BJ (cell line): ENCODE measurements at places on chromosomes 2 and 18.
A peak's percentile ranks its signal among the peaks of the same experiment; 100 is the strongest.

GRCh38 chr2:9018534-9018933, 15.1 kb upstream of the MBOAT2 start:
- no peak for DNase-seq

DNA sequence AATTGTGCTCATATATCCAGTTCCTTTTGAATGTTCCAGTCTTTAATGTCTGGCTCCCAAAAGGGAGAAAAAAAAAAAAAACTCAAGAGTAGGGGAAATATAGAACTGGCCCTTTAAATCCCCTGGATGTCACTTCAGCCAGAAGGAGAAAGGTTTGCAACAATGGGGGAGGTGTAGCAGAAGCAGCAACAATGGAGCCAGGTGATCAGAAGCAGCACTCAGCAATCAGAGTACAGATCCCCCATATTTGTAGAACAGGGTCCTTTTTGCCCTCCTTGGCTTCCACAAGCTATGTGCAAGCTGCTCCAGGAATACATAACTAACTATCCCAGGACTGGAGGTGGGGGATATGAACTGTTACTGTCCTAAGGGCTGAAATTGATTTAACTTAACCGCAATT, 25.8 kb upstream of the ZNF397 start:
- DNase-seq, result no peak

- no peak for DNase-seq
Measured at GRCh38 chr2:42953216-42953615, 160.8 kb upstream of the HAAO start.

GRCh38 chr2:121721926-121722325, 14.7 kb downstream of the NIFK start:
- peak; percentile 94 for DNase-seq

- no peak for DNase-seq
Measured at GRCh38 chr2:27080140-27080469, 1.7 kb downstream of the EMILIN1 start.

DNA sequence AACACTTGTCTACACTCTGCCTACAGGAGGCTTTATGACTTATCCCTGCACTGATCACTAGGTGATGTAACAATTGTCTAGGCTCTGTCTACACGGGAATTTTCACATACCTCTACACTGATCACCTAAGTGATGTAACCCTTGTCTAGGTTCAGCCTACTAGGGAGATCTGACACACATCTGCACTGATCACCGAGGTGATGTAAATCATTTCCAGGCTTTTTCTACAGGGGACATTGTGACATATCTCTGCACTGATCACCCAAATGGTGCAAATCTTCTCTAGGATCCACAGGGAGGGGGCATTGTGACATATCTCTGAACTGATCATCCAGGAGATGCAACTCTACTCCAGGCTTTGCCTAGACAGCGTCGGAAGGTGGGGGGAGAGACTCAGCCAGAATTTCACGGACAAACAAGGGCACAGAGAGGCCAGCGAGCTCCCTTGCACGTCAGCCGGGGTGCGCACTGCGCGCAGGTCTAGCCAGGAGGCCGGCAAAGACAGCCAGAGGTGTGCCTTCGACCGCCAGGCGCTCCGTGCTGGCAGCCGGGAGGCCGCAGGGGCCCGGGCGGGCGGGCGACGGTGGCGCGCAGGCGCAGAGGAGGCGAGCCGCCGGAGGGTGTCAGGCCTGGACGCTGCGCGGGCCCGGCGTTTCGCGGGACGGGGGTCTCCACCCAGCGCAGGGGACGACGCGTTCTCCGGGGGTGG, 46.9 kb upstream of the USP14 start:
- DNase-seq, result no peak

- no peak for DNase-seq
Measured at GRCh38 chr18:12359515-12359927, 17.5 kb downstream of the AFG3L2 start.

GRCh38 chr2:65655000-65655399, 222.6 kb upstream of the SPRED2 start:
- no peak for DNase-seq

DNA sequence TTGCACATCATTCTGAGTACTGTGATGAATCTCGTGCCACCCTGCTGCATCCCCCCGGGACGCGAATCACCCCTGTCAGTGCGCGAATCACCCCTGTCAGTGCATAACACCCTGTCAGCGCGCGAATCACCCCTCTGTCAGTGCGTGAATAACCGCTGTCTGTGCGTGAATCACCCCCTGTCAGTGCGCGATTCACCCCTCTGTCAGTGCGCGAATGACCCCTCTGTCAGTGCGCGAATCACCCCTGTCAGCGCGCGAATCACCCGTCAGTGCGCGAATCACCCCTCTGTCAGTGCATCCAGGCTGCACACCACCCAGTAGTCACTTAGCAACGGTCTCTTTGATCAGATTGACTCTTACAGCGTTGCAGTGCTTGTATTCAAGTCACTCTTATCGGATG, 134.4 kb upstream of the TPO start:
- DNase-seq, result no peak

DNA sequence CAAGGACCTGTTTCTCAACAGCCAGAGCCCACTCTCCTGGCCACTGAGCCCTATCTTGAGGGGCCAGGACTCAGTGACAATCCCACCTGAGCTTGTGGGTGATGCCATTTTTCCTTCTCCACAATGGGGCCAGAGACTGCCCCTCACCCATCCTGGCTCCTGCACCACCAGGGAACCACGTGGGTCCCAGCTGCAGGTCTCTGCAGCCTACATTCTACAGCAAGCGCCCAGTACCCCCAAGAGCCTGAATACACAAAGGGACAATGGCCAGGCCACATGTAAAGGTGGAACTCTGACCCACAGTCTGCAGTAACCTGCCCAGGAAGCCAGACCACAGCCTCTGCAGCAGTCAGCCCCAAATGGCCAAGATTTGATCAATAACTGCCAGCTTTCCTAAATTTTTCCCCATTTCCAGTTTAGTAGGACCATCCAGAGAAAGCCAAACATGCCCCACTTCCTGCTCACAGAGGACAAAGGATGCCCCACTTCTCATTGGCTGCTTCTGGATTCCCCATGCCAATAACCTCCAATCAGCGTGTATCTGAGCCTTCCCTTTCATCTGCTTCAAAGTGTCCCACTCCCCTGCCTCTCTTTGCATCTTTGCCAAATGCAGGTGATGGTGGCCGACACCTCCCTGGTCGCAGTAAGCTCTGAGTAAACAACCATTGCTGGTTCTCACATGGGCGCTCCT, 19.1 kb downstream of the HS1BP3 start:
- DNase-seq, result no peak

DNA sequence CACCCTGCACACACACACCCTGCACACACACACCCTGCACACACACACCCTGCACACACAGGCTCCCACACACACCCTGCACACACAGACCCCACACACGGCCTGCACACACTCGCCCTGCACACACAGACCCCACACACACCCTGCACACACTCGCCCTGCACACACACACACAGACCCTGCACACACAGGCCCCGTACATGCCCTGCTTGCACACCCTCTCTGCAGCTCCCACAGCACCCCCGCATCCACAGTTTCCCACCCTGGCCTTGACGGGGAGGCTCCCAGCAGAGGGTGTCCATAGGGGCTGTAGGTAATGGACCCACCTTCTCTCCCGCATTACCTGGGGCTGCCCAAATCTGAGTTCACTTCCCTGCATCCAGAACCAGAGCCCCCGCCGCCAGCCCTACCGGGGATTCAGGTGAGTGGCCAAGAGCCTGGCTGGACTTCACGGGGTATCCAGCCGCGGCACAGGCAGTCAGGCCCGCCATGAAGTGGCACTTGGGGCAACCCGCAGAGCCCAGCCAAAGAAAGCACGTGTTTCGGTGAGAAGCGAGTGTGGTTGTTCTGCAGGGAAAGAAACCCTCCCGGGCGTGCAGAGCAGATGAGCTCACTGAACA, 88.6 kb upstream of the GPC1 start:
- no peak for DNase-seq

GRCh38 chr2:24893934-24894333, 26.1 kb downstream of the ADCY3 start:
- DNase-seq, result no peak

DNA sequence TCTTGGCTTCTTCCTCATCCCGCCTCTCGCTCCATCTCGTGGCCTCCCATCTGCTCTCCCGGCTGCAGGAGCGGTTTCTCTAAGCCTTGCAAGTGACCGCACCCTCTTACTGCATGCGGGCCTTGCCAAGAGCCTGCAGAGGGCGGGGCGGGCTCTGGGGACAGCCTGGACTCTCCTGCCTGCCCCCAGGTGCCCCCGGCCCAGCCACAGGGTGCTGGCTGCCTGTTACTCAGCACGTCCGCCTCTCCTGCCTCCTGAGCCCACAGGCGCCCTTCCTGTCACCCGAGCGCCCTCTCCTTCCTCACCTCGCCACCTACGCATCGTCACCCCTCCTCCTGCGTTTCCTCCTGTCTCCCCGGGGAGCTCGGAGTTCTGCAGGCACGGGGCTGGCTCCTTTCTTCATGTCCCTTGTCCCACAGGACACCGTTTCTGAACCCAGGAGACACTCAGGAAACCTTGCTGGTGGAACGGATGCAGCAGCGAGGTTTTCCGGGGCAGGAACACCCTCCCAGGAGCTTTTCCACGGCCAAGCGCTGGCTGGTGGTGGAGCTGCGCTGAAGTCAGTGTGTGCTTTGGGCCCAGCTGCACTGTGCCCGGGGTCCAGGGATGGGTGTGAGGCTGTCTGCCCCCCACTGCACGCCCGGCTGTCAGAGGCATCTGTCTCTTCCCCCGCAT, 28.5 kb downstream of the HPCAL1 start:
- DNase-seq, result no peak

GRCh38 chr2:54677476-54678265, 45.8 kb upstream of the EML6 start:
- no peak for DNase-seq

GRCh38 chr2:112640800-112641675, 4.7 kb upstream of the SLC20A1 start:
- DNase-seq, result peak; percentile 67

DNA sequence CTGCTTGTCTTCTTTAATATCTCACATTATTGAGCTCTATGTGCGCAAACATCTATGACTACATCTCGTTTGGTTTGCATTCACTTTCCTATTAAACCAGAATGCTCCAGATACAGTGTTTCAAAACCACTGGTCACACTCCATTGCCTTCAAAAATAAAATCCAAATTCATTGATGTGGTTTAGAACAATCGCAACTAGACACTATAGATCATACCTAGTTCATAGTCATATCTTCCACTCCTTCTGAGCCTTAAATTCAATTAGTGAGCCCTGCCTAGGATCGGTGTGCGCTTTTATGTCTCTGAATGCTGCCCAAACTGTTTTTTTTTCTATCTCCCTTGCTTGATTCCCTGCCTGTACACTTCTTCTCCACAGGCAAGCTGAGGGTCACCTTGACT, 238.5 kb upstream of the RGPD4 start:
- no peak for DNase-seq

DNA sequence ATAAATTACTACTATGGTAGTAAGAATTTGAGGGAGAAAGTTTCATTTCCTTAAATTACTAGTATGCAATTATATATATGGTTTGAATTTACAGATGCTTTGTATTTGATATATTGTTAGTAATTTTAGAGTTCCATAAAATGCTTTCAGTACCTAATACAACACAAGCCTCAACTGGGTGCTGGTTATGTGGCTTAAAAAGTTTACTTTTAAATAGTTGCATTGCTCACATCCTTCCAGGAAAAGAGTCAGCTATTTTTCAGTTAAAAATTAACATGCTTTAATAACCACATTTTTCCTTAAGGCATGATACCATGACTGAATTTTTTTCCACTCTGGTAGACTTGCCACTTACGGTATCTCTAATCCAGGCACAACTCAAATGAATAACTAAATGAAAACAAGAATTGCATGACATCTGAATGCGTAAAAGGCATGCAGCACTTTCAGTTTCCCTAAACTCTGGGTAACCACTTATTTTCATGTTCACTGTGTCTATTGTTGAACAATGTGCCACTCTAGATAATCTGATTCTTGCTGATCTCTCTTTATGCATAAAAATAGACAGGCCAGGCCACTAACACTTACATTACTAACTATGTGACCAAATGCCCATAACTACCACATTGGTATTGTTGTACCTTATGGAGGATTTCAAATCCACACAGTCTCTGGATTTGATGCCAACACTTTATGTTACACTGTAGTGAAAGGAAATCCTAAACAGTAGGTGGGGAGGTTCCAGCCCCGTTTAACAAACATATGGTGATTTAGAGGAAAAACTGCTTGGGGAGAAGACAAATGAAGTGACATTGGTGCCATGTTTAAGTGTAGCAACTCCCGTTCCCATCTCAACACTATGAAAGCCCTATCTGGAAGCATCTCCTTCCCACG, 35.5 kb upstream of the SLC35F5 start:
- DNase-seq, result peak; percentile 46

DNA sequence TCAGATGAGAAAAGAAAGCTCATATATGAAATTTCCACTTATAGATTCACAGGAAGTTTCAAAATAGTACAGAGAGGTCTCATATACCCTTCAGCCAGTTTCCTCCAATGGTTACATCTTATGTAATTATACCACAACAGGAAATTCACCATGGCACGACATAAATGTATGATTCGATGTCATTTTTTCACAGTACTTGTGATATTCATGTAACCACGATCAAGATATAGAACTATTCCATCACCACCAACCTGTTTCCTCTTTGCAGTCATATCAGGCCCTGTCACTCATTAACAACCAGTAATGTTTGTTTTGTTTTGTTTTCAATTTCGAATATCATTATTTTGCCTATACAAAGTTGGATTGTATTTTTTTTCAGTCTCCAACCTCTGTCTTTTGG, 314.3 kb upstream of the POU3F3 start:
- DNase-seq, result no peak

GRCh38 chr18:34752056-34752455, 42.0 kb downstream of the DTNA start:
- no peak for DNase-seq

- DNase-seq, result no peak
Measured at GRCh38 chr2:238817382-238817781, 30.5 kb upstream of the TWIST2 start.

- DNase-seq, result no peak
Measured at GRCh38 chr18:47754311-47755101, 176.0 kb downstream of the SMAD2 start.

- no peak for DNase-seq
Measured at GRCh38 chr2:177551989-177552421, 159.4 kb downstream of the AGPS start.

DNA sequence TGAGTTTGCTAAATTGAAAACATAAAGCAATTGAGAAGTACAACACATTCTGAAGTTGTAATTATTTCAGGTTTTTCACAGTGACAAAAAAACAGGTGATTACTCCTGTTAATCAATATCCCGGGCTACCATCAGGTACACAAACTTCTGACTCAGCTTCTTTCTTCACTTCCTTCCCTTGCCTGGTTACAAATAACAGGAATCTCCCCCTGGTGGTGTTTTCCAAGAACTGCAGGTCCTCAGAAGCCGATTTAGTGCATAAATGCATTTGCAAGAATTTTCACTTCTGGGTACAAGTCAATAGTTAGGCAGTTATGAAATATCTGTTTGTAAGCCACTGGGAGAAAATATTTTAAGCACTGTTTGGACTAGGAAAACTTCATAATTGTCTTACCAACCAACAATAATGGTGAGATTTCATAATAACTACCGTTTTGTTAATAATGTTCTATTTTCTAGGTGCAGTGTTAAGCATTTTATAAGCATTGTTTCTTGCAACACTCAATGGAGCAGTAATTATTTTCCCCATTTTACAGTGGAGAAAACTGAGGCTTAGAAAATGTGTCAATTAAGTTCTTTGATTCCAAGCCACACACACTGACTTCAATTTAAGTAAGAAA, 12.4 kb upstream of the GMCL1 start:
- peak; percentile 50 for DNase-seq

GRCh38 chr2:240519396-240520129, 38.2 kb downstream of the ANKMY1 start:
- DNase-seq, result no peak
